Kidney epithelial cell (primary cell): ENCODE measurements at places on chromosomes 12 and 14. TPM values are rescaled to one million over a fixed set of nuclear protein-coding genes. Genes with fewer than 3 reads are reported as not detected.

GRCh38 chr12:1523558-1524050 is 70.8 kb downstream of the FBXL14 start:
- no peak for DNase-seq

The CDKL1 gene
- total RNA-seq, result 1.2 and 2.4 TPM in 2 replicates

DNA sequence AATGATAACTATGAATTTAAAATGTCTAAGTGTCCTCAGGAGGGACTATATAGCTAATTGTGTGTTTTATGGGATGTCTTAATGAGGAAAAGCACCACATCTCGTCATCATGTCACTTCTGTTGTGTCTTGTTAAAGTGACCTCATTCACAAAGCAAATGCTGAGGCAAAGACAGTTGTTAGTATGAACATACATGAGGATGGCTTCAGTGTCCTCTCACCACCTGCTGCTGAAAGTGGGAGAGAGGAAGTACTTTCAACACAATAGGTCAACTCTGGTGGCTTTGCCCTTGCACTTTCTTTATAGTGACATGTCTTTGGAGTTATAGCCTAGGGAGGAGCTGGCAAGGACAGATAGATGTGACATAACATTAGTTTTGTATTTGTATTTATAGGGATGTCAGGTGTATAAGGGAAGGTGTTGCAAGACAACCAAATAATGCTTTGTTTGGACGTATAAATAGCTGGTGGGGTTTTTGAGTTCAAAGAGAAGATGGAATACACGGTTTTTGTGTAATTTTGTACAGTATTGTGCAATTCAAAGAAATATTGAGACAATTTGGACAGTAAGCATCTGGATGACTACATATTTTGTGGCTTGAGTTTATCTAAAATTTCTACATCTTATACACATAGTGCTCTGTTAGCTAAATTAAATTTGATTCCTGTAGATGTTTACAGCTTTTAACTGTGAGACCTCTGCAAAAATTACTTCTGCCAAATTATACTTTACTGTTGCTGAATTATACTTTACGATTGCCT is 131.7 kb upstream of the ATP2B1 start:
- no peak for DNase-seq

- DNase-seq, result no peak
These were observed 31.9 kb downstream of the RDH12 start for GRCh38 chr14:67733616-67734015.

DNA sequence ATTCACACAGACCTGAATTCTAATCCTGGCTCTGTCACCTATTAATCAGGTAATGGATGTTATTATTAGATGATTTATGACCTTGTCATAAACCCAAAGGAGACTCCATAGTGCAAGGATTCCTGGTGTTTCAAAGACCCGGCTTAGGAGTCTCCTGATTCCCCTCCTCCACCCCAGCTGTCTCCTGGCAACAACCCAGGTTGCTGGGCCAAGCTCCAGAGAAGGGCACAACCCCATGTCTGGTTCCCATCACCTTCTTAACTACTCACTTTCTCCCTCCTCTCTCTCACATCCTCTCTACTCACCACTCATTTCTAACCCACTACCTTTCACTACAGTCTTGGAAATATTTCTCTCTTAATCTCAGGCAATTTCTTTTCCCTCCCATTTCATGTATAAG is 41.6 kb downstream of the RHOJ start:
- no peak for DNase-seq

GRCh38 chr12:43912859-43913258 is 77.0 kb downstream of the TMEM117 start:
- DNase-seq, result no peak

- DNase-seq, result no peak
These were observed 21.3 kb upstream of the POC1B start for GRCh38 chr12:89547101-89547500.

DNA sequence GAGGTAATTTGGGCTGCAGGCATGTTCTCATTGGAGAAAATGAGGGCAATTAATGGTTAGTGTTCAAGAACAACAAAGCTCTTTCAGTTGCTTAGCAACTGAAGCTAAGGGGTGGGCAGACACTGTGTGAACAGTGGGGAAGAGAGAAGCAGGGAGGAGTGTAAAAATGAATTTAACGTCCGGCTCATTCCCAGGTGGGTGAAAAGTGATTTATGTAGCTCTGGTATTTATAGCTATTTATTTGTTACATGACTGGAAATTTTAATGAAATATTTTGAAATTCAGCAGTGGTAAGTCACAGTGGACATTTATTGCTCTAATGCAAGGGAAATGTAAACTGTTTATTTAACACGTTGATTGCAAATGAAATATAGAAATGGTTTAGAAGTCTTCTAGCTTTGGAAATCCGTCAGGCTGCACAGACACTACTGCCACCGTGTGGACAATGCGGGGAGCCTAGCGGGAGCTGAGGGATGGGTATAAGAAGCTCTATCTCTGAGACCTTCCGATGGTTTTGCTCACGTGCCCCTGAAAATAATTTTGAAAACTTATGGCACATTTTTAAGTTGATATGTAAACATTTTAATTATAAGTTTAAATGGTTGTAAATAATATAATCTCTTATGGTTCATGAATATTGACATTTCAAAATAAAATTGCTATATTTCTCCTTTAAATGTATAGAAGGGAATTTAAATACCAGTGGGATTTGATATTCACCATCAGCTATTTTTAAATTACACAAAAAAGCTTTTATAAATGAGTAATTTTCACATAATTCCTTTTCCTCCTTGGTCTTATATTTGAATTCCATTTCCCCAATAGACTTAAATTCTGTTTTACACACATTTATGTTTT is 54.4 kb downstream of the E2F7 start:
- DNase-seq, result no peak

DNA sequence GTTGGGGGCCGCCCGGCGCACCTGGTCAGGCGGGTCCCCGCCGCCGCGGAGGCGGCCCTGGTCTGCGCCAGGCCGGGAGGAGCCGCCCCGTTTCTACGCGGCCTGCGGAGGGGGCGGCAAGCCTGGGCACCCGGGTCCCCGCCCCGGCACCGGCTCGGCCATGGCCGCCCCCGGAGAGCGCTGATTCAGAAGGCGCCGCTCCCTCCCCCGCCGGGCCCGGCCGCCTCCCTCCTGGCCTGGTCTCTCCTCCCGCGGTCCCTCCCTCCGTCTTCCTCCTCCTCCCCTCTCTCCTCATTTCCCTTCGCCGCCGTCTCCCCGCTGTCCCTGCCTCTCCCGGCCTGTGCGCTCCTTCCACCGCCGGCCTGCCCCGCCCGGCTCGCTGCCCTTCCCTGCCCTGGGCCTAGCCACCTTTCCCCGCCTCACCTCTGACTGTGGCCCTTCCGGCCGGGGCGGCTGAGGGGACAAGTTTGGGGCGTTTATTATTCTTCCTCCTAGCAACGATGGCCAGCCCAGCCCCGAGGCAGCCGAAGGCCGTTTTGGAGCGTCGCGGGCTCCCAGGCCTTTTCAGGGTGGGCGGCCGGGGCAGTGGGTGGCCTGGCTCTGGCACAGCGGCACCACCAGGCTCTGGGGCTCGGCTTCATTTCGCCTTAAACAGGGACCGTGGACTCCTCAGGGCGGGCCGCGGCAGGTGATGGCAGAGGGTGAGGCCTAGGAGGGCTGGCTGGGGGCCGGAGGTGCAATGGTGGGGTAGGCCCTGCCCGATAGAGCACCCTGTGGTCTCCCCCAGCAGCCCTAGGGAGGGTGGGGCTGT is 768 bp downstream of the CEP170B start:
- DNase-seq, result no peak

The SIX1 gene
- total RNA-seq, result 2.9 and 3.3 TPM in 2 replicates

The ACACB gene
- total RNA-seq, result 0.84 and 1.9 TPM in 2 replicates

The PLBD1 gene
- total RNA-seq, result 6.3 and 6.6 TPM in 2 replicates

GRCh38 chr12:77133566-77133965 is 68.2 kb upstream of the E2F7 start:
- DNase-seq, result no peak

The EIF2B2 gene
- total RNA-seq, result 63.9 and 78.6 TPM in 2 replicates
